ENCODE measurements at places on chromosomes 7 and 10.

DNA sequence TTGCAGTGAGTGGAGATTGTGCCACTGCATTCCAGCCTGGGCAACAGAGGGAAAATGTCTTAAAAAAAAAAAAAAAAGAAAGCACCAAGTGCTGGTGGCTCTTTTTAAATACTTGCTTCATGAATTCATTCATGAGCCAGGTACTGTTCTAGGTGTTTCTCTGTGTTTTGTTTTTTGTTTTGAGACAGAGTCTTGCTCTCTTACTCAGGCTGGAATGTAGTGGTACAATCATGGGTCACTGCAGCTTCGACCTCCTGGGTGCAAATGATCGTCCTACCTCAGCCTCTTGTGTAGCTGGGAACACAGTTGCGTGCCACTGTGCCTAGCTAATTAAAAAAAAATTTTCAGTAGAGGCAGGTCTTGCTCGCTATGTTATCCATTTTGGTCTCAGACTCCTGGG is 5.3 kb downstream of the STOX1 start:
- DNase-seq = no peak

DNA sequence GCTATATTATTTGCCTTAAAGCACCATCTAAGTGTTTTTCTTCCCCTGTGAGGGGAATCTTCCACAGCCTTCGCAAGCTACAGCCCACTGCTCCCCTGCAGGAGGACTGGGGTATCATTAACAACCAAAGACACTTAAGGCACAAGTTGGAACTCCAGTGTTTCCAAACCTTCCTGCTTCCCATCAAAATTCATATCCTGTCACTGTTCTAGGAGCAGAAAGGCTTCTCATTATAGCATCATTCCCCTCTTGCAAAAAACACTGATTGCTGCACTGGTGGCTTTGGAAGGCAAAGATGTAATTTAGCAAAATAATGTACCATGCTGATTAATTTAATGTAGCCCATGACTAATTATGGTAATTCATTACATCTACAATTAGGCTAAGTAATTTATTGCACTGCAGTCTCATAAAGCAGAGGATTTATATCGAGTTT is 207.2 kb downstream of the SKAP2 start:
- no peak for DNase-seq

DNA sequence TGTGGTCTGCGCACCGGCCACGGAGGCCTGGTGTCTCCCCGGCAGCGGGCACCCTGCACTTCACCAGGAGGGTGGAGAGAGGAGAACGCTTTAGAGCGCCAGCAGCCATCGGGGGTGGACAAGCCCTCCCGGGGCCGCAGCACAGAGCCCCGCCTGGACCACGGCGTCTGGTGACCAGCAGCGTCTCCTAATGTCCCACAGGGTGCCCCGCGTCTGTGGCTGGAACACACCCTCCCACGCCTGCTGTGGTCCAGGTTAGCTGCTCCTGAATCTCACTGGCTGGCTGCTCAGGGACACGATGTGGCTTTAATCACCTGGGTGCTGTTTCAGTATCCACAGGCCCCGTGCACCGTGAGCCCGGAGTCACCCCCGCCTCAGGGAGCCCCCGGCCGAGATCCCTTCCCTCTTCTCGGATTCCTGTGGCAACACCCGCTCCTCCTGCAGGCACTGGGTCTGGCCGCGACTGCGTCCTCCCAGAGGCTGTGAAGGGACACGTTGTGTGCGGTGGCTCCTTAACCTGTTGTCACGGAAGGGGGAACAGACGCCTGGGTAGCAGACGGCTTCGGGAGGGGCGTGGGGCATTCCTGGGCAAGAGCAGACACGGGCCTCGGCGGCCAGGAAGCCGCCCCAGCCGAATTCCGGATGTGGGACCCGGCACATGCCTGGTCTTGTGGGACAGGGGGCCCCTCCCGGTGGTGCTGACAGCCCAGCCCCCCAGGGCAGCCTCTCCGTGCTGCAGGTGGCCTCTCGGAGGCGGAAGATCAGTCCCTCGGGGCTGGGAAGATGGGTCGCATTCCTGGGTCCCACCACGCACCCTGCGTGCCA is 78.9 kb downstream of the FOXL3 start:
- DNase-seq = no peak

- DNase-seq = no peak
Measured at GRCh38 chr10:66827353-66827752, 98.5 kb upstream of the LRRTM3 start.

- no peak for DNase-seq
Measured at GRCh38 chr7:14085901-14086300, 96.4 kb upstream of the ETV1 start.

DNA sequence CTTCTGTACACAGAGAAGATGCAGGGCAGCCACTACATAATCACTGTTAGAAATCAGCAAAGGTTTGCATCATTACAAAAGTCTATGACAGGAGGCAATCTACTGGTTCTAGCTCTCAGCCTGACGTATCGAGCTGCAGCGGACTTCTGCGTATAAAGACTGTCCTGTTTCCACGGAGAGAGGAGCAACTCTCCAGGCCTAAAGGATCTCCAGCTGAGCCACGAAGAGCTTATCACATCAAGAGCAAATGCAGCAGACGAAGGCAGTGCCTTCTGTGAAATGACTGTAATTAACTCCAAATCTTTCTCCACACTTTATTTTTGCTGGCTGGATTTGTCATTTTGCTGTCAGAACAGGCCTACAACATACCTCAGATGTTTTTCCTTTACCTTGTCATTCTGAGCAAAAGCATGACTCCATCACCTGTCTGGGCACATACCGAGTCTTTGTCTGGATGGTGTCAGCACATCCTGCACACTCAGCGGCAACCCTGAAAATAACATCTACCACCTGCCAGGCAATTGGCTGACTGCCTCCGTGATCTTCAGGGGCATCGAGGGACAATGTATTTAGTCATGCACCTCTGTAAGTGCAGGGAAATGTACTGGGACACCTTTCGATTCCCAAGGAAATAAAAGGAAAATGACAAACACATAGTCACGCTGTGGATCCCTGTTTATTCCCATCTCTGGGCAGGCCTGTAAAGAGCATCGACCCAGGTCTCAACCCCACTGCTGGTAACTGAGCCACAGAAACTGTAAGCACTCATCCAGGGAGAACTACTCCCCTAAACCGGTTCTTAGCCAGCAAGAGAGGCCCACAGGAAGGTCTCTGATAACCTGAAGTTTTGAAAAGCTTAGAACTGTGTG is 26.3 kb upstream of the SH3PXD2A start:
- DNase-seq = no peak

DNA sequence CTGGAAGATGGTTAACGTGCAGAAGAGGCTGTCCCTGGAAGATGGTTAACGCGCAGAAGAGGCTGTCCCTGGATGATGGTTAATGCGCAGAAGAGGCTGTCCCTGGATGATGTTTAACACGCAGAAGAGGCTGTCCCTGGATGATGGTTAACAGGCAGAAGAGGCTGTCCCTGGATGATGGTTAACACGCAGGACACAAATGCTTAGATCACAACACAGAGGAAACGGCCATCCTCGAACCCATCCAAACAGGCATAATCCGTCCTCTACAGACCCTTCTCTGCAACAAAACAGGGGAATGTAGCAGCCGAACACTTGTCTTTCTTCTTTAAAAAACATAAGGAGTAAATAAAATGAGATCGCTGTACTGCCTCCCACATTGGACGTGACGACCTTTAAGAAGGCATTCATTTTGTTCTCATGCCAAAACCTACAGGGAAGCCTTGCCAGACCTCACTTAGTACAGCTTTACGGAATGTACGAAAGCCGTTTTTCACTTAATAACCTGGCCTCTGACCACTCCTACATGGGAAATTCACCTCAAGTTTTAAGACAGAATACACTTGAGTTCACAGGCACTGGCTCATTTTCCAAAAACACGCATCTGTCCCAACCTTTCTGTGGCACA is 245.2 kb downstream of the ZMYND11 start:
- DNase-seq = no peak

- DNase-seq = no peak
Measured at GRCh38 chr10:91672021-91672608, 39.2 kb upstream of the PPP1R3C start.

- no peak for DNase-seq
Measured at GRCh38 chr7:122256046-122256445, 48.5 kb downstream of the FEZF1 start.

DNA sequence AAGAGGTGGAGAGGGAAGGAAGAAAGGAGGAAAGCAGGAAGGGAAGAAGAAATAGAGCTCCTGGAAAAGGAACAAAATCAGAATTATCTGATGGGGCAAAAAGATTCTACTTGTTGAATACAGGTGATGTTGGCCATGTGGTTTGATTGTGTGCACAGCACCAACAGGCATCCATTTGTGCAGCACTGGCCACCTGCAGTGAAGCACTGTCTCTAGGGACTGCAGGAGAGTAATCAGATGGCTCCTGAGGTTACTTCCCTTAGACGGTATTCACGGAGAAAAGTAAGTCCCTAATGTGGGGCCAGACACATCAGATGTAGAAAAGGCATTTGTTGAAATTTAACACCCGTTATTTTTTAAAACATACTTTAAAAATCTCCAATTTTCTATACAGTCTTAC is 135.3 kb upstream of the VIPR2 start:
- no peak for DNase-seq

- no peak for DNase-seq
Measured at GRCh38 chr10:68172324-68172723, 59.6 kb downstream of the ATOH7 start.

GRCh38 chr7:81478664-81479063 is 291.2 kb downstream of the HGF start:
- no peak for DNase-seq

DNA sequence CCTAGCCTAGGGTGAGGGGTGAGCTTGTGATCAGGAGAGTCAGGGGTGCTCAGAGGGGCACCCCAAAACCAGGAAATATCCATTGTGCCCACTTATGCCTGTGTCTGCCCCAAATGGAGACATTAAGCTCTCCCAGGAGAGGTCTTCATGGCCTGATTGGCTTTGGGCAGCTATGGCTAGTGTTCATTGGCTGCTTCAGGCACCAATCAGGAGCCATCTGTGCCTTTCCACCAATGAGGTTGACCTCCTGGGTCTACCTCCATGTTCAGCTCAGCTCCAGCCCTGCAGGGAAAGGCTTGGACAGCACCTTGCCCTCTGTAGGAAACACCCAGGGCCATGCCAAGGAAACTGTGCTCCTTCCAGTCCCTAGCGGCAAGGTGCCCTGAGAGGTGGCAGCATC is 23.9 kb upstream of the HSPB1 start:
- no peak for DNase-seq

- no peak for DNase-seq
Measured at GRCh38 chr10:29839826-29840515, 205.2 kb upstream of the SVIL start.

DNA sequence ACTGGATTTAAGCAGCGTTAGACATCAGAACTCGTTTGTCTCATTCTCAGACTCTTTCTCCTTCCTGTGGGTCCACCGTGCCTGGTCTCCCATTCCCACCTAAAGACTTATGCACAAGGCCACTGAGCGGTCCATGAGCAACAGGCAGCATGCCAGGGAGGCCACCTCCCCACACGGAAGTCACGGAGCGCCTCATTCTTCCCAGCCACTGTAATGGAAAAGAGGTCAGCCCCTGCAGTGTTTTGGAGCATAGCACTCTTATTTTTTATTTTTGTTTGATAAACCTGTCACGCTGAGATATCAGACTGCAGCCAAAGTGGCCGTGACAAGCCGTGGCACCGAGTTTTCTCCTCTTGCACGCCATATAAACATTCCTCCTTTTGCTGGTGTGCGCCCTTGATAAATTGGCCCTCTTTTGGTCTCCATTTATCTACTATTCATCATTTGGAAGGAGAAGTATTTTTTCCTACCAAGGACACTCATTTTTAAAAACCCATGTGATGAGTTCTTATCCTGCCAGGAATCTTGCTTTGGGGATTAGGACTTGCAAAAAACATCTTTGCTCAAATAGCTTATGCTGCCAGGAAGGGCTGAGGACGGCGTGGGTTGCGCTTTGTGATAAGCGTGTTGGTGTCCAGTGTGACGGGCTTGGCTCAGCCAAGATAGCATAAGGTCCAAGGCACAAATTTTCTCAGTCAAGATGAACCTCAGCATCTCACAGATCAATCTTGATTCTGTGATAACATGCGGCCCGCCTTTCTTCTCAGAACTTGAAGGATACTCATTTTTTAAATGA is 206.0 kb downstream of the CCDC3 start:
- DNase-seq = no peak

- DNase-seq = no peak
Measured at GRCh38 chr10:102509387-102509786, 5.6 kb downstream of the SUFU start.

- DNase-seq = no peak
Measured at GRCh38 chr10:77608281-77608680, 29.3 kb downstream of the KCNMA1 start.

GRCh38 chr10:110764793-110765512 is 106.8 kb upstream of the PDCD4 start:
- DNase-seq = no peak

DNA sequence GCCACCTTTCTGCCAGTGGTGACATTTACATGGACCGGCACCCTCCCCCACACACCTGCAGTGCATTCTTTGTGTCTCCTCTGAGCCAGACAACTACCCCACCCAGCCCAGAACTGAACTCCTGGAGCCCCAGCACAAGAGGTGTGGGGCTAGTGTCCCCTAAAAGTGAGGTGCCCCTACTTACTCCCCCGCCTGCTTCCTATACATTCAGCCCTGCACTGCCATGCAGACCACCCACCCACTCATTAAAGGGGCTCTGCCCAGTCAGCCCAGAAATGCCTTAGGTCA is 1.9 kb downstream of the SAP25 start:
- no peak for DNase-seq

DNA sequence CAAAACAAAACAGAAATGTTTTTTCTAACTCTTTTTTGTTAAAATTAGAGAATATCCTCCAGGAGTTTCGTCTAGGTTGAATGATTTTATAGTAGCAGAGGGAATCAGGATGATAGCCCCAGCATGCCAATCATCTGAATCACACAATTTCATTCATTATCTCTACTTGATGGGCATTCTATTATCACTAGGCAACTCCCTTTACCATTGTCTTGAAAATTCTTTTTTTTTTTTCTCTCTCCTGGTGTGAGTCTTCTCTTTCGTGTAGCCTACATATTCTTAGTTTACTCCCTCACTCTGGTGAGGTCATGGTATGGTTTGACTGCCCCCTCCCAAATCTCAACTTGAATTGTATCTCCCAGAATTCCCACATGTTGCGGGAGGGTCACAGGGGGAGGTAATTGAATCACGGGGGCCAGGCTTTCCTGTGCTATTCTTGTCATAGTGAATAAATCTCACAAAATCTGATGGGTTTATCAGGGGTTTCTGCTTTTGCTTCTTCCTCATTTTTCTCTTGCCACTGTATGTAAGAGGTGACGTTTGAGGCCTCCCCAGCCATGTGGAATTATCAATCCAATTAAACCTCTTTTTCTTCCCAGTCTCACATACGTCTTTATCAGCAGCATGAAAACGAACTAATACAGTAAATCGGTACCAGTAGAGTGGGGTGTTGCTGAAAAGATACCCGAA is 105.0 kb downstream of the OTUD1 start:
- no peak for DNase-seq

Data from T-helper 2 cell (primary cell).